ENCODE measurements at places on chromosomes 7 and 10. TPM values are rescaled to one million over a fixed set of nuclear protein-coding genes. Genes with fewer than 3 reads are reported as not detected.

- no peak for DNase-seq
Observed at GRCh38 chr7:102097601-102098161, 189.0 kb upstream of the SH2B2 start.

- no peak for DNase-seq
Observed at GRCh38 chr7:124762611-124763143, 2.9 kb downstream of the GPR37 start.

GRCh38 chr10:90959826-90960225, 38.9 kb upstream of the ANKRD1 start:
- no peak for DNase-seq

DNA sequence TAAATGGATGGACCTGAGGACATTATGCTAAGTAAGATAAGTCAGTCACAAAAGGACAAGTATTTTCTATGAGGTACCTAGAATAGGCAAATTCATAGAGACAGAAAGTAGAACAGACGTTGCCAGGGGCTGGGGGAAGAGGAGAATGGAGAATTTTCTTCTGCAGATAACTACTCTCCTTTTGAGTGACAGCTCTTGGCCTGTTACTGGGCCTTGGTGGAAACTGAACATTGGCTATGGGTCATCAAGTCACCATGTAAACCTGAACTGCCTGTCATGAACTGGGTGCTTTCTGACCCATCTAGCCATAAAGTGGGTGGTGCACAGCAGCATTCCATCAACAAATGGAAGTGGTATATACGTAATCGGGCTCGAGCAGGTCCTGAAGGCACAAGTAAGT, 29.3 kb upstream of the NFE2L3 start:
- DNase-seq: no peak

DNA sequence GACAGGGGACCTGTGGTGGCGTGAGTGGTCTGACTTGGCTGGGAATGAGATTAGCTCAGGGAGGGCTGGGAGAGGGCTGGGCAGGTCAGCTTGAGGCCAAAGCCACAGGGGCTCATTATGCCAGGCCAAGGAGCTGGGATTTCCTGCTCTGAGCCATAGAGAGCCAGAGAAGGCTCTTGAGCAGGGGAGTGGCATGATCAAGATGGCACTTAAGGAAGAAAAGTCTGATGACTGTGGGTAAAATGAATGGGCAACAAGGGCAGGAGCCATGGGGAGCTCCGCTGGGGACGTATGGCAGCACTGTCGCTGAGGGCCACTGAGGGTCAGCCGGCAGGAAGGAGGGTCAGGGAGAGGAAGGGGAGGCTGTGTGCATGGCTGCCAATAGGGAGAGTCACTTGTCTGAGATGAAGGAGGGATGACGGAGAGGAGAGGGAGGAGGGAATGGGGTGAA, 5.8 kb downstream of the ANTXRL start:
- no peak for DNase-seq

DNA sequence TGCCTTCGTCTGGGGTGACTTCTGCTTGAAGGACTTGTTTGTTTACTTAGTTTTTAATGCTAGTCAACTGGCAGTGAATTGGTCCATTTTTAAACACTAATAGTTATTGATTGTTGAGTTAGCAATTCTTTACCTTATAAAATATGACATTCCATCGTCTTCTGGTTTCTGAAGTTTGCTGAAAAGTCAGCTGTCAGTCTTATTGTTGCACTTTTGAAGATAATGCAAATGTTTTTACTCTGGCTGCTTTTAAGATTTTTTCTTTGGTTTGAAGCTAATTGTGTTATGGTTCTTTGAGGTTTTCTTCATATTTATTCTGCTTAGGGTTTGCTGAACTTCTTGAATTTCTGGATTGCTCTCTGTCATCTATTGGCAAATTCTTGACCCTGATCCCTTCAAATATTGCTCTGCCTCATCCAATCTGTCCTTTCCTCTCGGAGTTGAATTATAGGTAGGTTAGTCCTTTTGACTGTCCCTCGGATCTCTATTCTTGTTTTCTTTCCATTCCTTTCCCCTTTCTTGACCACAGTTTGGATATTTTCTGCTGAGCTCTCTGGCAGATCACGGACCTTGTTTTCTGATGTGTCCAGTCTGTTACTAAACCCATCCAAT, 24.2 kb downstream of the MGMT start:
- no peak for DNase-seq

- no peak for DNase-seq
Observed at GRCh38 chr10:100297242-100297641, 10.8 kb upstream of the BLOC1S2 start.

DNA sequence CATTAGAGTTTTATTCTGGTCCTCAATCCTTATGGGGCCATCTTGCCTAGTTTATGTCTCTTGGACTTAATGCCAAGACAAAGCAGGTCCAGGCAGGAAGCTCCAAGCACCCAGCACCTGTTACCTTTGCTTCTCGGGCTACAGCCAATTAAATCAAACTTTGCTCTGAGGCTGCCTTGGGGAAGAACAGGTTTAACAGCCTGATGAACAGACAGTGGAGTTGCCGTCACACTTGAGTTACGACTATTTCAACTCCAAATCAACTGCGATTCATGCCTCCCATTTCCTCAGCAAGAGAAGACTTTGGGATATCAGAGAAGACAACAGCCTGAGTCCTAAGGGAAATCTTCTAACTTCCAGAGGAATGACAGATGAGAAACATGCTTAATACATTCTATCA, 62.2 kb downstream of the XPNPEP1 start:
- no peak for DNase-seq

DNA sequence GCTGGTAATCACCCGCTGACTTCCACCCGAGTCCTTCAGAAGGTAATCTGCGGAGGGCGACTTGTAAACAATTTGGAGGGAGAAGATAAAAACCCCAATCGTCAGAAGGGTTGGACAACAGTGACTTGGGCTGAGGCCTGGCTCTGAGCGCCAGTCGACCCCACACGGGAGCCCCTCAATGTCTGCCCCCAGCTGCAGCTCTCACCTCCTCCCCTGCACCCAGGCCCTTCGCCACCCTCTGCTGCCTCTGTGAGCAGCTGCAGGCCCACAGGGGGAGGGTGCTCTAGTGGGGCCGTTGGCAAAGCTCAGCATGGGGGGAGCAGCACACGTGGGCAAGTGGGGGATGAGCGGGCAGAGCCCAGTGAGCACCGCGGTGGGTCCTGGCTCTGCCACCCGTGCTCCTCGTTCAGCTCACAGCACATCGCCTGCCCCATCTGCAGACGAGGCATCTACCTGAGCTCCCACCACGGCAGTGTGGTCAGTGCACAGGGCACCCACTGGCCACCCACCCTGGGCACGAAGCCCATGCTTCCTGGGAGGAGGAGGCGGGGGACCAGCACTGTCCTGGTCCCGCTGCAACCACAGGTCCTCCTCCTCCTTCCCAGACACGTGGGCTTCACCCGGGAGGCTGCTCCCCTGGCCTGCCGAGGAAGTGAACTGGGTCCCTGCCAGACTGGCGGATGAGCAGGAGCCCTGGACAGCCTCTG, 280.5 kb downstream of the ELFN1 start:
- DNase-seq: no peak

GRCh38 chr7:41169317-41169716, 533.6 kb downstream of the INHBA start:
- no peak for DNase-seq

DNA sequence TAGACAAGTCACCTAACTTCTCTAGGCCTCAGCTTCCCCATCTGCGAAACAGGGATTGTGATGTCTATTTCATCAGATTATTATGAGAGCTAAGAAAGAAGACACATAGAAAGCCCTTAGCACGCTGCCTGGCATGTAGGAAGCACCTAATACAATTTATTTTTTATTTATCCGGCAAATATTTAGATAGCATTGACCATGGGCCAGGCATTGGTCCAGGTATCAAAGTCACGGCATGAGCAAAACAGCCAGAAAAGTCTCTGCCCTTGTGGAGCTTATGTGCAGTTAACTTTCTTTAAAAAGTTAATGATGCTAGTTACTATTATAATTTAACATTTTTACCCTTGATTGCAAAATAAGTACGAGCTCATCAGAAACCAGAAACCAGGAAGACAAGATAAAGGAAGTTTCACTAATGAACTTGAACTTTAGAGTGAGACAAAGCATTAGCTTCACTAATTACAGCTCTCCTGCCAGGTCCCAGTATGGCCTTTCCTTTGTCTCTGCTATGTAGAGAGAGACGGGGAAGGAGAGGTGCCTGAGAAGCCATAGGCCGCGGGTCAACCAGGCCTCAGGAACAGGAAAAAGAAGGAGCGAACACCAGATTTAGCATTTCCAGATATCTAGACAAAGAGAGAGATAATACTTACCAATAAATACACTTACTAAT, 139.5 kb upstream of the ADAM12 start:
- no peak for DNase-seq

DNA sequence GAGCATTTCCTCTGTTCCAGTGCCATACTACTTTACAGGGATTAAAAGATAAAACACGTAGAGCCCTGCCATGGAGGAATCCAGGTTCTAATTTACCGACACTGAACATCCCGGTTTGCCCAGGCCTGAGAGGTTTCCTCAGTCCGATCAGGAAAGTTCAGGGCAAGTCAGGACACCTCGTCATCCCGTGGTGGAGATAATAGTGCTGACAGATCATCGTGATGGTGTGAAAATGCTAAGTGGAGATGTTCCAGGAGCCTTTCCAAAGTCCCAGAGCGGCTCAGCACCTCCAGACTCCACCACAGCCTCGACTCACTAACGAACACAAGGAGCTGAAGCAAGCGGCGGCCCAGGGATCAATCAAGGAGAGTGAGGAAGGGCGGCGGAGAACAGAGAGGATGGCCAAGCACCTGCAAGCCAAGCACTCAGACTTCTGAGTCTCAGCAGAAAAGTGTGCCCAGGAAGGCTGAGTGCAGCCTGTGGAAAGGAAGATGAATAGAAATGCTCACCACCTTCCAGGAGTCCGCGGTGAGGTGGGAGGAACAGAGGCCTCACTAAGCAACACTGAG, 103.7 kb upstream of the VWC2 start:
- no peak for DNase-seq

- DNase-seq: no peak
Observed at GRCh38 chr10:20582041-20582440, 315.1 kb downstream of the NEBL start.

DNA sequence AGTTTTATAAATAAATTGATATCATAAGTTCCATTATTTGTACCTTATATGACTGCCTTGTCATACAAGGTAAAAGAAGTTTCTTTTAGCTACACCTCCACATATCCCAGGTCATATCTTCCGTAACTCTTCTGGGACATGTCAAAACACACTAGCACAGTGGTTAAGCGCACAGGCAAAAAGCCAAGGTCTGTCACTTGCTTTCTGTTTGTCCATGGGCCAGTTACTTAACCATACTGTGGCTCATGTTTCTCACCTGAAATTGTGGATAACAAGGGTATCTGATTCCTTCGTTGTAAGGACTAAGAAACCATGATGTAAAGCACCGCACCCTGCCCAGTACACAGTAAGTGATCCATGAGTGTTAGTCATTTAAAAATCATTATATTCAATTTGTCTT, 56.2 kb downstream of the SEMA3D start:
- no peak for DNase-seq

Gene NANOS1
- total RNA-seq: 1.8 TPM

Gene MPP7
- total RNA-seq: 2.7 TPM

Gene PTPN20
- not detected for total RNA-seq

Gene SLC18A3
- total RNA-seq: not detected

Gene FGF8
- not detected for total RNA-seq

Gene RNF133
- not detected for total RNA-seq

Gene DKK1
- not detected for total RNA-seq

Gene INA
- 0.14 TPM for total RNA-seq

Gene KCNH2
- 0.22 TPM for total RNA-seq

Gene PRLHR
- not detected for total RNA-seq
